ENCODE measurements at places on chromosomes 16 and 17. TPM values are rescaled to one million over a fixed set of nuclear protein-coding genes. Genes with fewer than 3 reads are reported as not detected.

DNA sequence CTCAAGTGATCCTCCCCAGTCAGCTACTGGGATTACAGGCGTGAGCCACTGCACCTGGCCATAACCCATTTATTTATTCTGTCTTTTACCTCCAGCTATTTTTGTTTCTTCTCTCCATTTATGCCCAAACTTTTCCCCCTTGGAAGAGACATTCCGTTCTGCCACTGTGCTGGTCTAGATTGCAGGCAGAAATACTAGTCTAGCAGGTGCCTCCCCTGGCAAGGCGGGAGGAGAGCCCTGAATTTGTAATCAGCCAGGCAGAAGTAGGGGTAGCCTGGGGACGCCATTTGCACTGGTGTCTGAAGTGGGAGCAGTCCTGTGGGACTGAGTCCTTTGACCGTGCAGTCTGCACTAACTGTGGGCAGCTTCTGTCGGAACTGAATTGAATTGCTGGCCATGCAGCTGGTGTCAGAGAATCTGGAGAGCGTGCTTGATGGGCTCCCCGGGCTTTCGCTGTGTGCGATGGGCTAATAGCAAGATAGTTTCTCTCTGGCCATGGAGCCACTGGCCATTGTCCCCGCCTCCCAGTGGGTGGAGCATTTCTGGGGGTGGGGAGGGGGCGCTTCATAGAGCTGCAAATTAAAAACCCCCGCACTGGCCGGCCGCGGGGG, 31.5 kb upstream of the LITAF start:
- no peak for DNase-seq
- H3K4me1 ChIP-seq = peaks cover 12% of the 10 kb centered on the region
- no peaks in the 10 kb centered on the region for H3K27me3 ChIP-seq
- no peak overlapping the region for H3K4me3 ChIP-seq
- no peaks in the 10 kb centered on the region for H3K36me3 ChIP-seq

GRCh38 chr17:8143581-8144400, 8.4 kb downstream of the PER1 start:
- peak; percentile 43 for DNase-seq
- H3K27ac ChIP-seq = no peak overlapping the region
- H3K36me3 ChIP-seq = peaks cover 79% of the 10 kb centered on the region
- H3K4me1 ChIP-seq = peaks cover 5% of the 10 kb centered on the region

- H3K27ac ChIP-seq = no peak overlapping the region
- H3K4me1 ChIP-seq = no peaks in the 10 kb centered on the region
- H3K4me3 ChIP-seq = no peak overlapping the region
- DNase-seq = no peak
- H3K27me3 ChIP-seq = peaks cover 23% of the 10 kb centered on the region
- no peaks in the 10 kb centered on the region for H3K36me3 ChIP-seq
These were observed 22.0 kb upstream of the SSTR5 start for GRCh38 chr16:1050516-1050915.

GRCh38 chr17:71055128-71055527, 885.8 kb downstream of the KCNJ2 start:
- H3K4me3 ChIP-seq = no peak overlapping the region
- no peak overlapping the region for H3K27ac ChIP-seq
- no peaks in the 10 kb centered on the region for H3K36me3 ChIP-seq

The EVI2B gene
- 6.2 TPM for total RNA-seq
